ENCODE measurements at places on chromosomes 1 and 21.

DNA sequence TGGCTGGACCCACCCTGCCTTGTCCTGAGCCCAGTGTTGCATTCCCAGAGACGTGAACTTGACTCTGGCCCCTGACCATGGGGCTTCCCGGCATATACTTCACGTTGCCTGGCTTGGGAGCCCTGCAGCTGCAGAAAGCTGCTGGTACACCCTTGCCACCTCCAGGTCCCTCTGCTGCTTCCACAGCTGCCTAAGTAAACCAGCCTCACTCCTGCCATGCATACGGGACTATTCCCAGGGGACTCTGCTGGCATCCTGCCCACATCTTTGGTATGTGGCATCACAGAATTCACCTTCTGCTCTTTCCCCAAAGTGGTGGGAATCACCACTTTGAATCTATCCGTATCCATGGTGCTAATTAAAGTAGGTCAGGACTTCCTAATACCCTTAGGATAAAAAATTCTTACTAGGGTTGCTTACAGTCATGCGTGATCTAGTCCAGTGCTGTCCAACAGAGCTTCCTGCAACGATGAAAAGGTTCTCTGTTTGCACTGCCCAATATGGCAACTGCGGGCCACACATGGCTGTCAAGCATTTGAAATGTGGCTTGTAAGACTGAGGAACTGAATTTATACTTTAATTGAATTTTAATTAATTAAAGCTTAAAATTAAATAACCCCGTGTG lies 203.0 kb downstream of the GRIK3 start:
- DNase-seq, result no peak

DNA sequence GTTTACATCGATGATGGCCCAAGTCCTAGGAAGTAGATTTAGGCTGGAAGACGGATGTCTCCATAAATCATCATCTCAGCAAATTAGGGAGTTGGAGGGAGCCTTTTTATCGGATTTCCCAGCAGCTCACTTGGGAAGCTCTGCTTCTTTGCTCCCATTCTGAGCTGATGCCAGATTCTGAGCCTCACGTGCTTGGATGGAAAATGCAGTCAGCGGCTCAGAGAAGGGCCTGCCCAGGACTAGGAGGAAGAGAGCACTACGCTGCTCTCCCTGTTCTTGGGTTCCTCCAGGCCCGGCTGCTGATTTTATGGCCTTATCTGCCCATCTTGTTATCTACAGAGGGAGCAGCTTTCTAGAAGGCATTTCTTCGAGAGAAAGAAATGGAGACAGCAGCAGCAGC lies 42.0 kb downstream of the UBIAD1 start:
- DNase-seq, result no peak

DNA sequence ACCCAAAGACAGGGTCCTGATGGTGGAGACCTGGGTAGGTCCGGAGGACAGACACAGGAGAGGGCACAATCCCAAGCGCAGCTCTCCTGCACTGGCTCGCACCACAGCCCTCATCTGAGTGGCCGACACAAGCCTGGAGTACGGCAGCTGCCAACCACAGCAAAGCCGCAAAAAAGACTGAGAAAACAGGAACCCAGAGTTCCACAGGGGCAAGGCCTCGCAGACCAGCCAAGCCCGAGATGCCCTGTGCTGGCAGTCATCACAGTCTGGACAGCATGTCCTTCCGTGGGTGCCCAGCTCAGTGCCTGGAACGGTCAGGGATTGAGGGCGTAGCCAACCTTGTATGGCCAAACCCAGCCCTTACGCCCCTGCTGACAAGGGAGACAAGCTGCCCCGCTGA lies 11.4 kb downstream of the ZBTB48 start:
- DNase-seq, result no peak

- DNase-seq, result no peak
Observed at GRCh38 chr1:117646007-117646811, 40.4 kb downstream of the TENT5C start.

- DNase-seq, result no peak
Observed at GRCh38 chr1:57599236-57599994, 175.6 kb upstream of the DAB1 start.

GRCh38 chr1:38839363-38839762 lies 20.2 kb downstream of the RRAGC start:
- DNase-seq, result no peak

GRCh38 chr21:17139696-17140095 lies 373.1 kb upstream of the CXADR start:
- no peak for DNase-seq

GRCh38 chr1:196896355-196896754 lies 8.5 kb downstream of the CFHR4 start:
- DNase-seq, result no peak

- DNase-seq, result no peak
Observed at GRCh38 chr1:188432427-188432826, 1603.7 kb downstream of the PLA2G4A start.

DNA sequence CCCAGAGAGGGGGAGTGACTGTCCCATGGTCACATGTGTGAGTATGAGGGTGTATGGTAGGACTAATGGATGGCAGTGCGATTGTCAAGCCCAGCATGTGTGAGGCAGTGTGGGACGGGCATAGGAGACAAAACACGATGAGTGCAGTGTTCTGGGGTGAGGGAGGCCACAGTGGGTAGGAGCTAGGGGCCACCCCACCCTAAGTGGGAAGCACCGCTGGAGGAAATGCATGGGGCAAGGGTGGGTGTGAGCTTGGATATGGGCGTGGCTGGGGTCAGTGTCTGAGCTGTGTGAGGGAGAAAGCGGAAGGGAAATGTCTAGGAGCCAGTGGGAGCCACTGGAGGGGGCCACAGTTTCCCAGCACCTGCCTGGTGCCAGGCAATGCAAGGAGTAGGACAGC lies 56.5 kb downstream of the FOXO6 start:
- DNase-seq, result no peak

GRCh38 chr1:151535326-151536271 lies 4.5 kb upstream of the TUFT1 start:
- no peak for DNase-seq

DNA sequence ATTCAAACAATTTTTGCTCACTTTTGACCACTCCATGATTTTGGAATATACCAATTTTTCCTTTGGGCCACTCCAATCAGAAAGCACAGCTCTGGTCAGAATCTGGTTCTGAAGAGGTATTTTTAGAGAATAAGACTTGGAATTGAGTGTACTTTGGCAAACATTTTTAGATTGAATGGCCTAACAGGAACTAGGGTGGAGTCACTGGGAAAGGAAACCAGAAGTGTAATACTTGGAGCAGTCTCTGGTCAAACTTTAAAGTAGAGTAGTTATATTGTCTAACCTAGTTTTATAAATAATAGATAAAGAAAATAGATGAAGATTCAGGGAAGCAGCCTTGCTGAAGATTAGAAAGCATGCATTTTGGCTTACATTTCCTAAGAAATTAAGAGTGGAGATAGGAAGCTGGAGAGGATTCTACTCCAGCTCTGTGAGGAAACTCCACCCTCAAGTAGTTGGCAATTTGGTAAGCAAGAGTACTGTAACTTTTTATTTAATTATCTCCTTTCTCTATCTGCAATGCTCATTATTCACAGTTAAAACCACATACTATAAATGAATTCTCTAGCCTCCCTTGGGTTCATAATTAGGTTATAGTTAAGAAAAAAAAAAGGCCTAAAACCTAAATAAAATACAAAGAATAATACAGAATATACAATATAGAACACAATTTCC lies 15.8 kb downstream of the STIL start:
- DNase-seq, result no peak

GRCh38 chr1:36420409-36420808 lies 22.7 kb upstream of the LSM10 start:
- DNase-seq, result no peak

DNA sequence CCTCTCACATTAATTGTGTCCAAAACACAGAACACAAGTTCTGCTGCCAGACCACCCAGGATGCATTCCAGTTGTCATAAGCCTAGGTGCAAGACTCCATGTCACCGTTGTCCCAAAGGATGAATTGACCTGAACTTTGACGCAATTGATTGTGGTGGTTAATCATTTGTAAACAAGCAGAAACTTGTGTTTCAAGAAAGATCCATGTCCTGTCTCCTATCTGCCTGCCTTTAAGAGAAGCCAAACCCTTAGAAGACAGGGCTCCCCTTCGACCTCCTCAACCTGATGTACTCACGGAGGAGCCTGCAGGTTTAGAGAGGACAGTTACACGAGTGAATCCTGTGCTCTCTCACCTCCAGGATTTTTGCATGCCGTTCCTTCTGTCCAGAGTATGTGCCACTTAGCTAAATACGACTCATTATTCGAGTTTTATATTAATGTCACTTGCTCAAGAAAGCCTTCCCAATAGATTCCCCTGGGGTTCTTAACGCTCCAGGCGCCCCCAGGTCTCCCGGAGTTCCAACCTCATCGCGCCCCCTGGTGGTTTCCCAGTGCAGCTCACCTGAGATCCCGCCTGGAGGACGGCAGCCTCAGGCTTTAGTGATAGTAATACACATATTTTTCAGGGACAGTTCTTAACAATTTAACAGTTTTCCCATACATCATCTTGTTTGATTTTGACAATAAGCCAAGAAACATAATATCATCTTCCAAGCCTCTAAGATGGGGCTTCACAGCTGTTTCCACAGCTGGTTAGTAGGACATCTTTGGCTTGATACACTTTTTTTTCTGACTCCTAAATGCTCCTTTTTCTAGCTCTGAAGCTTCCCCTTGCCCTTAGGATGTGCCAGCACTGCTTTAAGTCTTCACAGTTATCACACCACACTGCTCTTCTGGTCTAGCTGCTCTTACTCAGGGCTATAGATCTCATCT lies 2.4 kb upstream of the C8B start:
- peak; percentile 18 for DNase-seq

DNA sequence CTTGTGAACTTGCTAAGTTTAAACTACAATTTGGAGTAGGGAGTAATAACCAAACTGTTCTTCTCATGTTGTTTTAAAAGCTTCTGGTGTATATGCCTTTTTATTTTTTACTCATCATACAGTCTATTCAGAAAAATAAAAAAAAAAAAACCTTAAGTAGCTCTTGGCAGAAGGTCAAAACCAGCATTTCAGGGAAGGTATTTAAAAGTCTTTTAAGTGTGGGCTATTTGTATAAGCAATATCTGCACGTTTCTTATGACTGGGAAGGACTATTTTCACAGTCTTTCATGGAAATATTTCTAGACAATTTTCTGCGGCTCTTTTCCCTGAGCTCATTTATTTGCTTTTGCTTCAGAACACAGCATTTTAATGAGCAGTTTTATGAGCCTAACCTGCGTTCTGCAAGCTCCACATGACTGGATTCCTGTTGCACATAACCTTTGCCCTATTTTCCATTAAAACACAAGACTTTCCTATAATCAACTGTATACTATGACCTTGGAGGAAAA lies 60.9 kb upstream of the C1orf105 start:
- no peak for DNase-seq

DNA sequence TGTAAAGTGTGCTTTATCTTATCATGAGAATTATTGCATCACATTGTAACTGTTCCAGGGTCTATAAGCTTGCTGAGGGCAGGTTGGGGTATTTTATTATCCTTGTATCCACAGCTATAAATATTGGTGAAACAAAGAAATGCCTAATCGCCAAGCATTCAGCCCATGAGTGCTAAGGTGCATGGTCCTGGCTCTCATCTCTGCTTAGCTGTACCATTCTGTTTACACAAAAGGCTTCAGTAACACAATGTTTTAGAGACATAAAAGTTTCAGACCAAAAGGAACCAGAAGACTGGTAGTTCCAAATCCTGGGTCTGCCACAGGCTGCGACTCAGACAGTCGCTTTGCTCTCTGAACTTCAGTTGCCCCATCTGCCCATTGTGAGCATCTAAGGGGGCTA lies 99.6 kb upstream of the C8B start:
- DNase-seq, result no peak

DNA sequence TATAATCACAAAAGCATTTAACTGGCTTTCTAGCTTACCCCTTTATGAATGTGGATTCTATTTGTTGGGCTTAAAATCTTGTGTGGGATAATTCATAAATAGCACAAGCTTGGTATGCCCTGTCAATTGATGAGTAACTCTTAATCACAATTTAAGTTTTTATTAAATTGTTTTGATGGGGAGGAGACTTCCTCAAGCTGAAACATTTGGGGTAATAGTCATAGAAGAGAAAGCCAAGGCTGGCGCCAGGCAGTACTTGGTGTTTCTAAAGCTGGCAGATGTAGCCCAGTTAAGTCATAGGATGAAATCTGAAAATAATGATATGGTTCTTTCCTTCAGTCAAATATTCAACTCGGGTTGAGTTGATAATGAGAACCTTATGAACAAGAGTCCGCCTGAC lies 167.2 kb downstream of the FMN2 start:
- no peak for DNase-seq

DNA sequence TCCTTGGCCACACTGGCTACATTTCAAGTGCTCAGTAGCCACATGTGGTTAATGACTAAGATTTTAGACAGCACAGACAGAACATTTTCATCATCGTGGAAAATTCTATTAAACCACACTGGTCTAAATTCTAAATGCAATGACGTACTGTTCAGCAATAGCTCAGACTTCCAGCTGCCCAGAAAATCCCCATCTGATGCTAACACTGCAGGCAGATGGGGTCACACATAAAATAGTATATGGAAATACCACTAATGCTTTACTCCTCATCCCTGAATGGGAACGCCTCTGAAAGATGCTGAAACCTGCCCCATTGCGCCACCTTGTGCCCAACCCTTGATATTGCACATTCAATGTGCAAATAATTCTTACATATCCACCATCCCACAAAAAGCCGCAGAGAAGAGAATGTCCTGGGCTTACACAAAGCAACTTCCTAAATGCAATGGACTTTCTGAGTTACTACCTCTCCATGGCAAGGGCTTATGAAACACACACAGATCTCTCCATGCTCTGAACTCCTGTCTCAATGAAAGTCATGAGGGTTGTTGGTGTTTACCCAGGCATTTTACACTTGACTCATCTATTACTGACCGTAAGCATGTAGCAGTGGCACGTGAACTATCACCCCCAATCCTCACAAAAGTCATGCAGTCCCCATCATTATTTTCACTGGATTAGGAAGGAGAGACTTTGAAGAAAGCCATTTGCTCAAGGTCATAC lies 20.3 kb upstream of the SLC5A9 start:
- DNase-seq, result no peak

- no peak for DNase-seq
Observed at GRCh38 chr1:54998677-54999076, at the start of gene BSND. Gene BSND, plus strand, starts transcription at chr1:54998933. Its CDS starts 254 bp downstream, at chr1:54999187.

- no peak for DNase-seq
Observed at GRCh38 chr1:63326473-63327380, 4.4 kb downstream of the FOXD3 start.

- no peak for DNase-seq
Observed at GRCh38 chr1:102529446-102529845, 532.7 kb upstream of the OLFM3 start.

GRCh38 chr1:25435397-25436108 lies 4.9 kb downstream of the MACO1 start:
- DNase-seq, result no peak

- DNase-seq, result no peak
Observed at GRCh38 chr1:147334292-147334691, 91.8 kb downstream of the CHD1L start.

DNA sequence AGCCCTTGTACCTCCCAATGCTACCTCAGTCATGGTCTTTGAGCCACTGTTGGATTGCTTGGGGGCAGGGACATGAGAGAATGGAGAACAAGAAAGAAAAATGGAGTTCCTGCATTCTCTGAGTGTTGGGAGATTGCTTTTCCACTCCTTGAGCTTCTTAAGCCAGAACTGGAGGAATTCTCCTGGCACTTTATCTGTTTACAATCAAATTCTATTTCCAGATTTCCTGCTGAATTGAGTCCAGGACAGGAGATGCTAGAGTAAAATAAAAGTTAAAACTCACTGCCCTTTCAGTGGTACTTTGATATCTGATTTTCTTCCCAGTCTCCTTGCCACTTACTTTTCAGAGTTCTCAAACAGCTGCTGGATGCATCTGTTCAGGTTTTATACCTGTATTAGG lies 24.4 kb upstream of the DEPDC1 start:
- DNase-seq, result no peak

- no peak for DNase-seq
Observed at GRCh38 chr1:180248731-180249681, 18.9 kb downstream of the LHX4 start.

Measured in 8988T (cell line).